ENCODE measurements at places on chromosomes 13 and 19. TPM values are rescaled to one million over a fixed set of nuclear protein-coding genes. Genes with fewer than 3 reads are reported as not detected.

Gene PRKCSH
- total RNA-seq: 168 TPM

- no peak for DNase-seq
Observed at GRCh38 chr13:47190696-47191305, 293.9 kb upstream of the HTR2A start.

Gene ZNF208
- 23.2 TPM for total RNA-seq

- DNase-seq: peak; percentile 100
Observed at GRCh38 chr19:48993175-48994034, at the start of the genes GYS1 and RUVBL2. Gene GYS1, minus strand, starts transcription at chr19:48993309. Its CDS starts 197 bp downstream, at chr19:48993112. Gene RUVBL2, plus strand, starts transcription at chr19:48993887. Its CDS starts 25 bp downstream, at chr19:48993912.

DNA sequence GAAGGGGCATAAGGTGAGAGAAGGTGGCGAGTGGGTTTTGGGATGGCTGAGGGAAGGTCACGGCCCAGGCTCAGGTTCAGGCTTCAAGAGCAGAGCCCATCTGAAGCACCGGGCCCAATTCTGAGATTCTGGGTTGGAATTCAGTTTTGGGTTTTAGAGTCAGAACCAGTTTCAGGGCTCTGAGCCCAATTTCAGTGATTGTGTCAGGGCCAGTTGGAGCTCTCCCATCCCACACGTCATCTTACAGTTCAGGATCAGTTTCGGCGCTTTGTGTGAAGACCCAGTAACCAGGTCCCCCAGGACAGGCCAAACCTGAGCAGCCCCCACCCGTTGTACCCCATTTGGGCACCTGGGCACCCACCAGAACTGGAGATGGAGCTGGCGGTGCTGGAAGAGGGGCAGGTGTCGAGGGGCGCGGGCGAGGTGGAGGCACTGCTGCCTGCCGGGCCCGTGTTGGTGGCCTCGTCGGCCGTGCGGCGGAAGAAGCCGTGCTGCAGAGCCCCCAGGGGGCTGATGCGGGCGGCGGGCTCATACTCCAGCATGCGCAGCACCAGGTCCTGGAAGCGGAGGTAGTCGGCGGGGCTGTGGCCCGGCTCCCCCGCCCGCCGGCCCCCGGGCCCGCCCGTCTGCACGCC lies 7.5 kb downstream of the DYRK1B start:
- no peak for DNase-seq

GRCh38 chr19:17755977-17756670 lies 4.8 kb downstream of the FCHO1 start:
- DNase-seq: no peak

DNA sequence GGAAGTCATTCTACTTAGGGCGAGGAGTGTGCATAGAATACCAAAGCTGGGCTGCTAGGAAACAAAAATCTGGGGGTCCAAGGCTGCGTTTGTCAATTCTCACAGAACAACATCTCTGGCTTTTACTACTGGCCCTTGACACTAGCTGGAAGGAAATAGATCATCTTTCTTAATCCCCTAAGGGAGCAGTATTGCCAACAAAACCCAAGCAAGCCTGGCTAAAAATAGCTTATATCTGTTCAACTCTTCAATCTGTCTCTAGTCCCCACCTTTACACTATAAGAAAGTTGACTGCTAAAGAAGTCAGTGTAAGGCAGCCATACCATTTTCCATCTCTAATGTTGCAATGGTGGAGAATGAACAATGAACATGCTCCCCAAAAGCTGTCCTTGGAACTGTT lies 107.8 kb upstream of the SPRY2 start:
- no peak for DNase-seq

Gene POU2F2
- 9.0 TPM for total RNA-seq

Gene CEACAM16
- not detected for total RNA-seq

DNA sequence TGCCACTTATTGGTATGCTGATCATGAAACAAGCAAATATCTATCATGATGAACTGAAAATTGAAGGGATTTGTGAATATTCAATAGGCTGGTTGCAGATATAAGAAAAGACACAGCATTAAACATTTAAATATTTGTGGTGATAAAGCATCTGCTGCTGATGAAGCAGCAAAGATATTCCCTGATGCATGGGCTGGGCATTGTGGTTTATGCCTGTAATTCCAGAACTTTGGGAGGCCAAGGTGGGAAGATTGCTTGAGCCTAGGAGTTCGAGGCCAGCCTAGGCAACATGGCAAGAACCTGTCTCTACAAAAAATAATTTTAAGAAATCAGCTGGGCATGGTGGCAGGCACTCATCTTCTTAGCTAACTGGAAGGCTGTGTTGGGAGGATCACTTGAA lies 54.5 kb downstream of the GPR180 start:
- DNase-seq: no peak

Gene RAVER1
- 24.0 TPM for total RNA-seq

Gene ADGRE1
- 0.42 TPM for total RNA-seq

DNA sequence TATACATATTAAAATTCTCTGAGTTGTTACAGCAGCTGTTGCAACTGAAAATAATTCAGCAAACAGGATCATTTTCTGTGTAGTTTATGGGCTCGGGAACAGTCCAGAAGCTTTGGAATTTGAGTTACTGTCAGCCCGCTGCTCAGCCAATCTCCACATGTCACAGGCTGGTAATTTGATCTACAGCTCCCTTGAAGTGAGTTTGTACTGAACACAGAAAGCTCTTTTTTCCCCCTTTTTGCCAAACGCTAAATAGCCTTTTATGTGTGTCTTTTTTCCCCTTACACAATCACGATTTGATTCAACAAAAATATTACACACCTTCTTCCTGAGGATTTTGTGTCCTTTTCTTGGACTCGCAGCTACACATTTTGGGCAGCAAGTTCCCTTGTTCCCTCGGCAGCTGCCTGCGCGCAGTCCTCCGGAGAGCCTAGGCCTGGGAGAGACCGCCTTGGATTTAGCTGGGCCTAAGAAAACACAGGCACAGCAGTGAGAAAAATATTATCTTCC lies 371.4 kb downstream of the KCNRG start:
- no peak for DNase-seq

- DNase-seq: no peak
Observed at GRCh38 chr13:110400786-110401533, 93.9 kb downstream of the COL4A2 start.

DNA sequence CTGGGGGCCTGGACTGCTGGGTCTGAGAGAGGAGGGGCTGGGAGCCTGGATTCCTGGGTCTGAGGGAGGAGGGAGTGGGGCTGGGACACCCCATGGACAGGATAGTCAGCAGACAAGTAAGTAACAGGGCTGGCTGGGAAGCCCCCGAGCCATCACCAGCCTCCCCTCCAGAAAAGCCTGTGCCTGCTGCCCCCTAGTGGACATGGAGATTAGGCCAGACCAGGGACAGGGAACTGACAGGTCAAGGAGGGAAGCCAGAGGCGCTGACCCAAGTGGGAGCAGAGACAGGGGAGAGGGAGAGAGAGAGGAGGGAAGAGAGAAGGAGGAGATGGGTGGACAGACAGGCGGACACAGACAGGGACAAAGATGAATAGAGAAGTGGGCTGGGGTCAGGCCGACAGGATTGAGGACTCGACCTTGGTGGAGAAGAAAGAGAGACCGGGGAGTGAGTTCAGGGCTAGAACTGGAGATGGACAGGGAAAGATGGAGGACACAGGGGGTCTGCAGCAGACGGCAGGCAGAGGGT lies 6.7 kb upstream of the ERFL start:
- DNase-seq: peak; percentile 85

DNA sequence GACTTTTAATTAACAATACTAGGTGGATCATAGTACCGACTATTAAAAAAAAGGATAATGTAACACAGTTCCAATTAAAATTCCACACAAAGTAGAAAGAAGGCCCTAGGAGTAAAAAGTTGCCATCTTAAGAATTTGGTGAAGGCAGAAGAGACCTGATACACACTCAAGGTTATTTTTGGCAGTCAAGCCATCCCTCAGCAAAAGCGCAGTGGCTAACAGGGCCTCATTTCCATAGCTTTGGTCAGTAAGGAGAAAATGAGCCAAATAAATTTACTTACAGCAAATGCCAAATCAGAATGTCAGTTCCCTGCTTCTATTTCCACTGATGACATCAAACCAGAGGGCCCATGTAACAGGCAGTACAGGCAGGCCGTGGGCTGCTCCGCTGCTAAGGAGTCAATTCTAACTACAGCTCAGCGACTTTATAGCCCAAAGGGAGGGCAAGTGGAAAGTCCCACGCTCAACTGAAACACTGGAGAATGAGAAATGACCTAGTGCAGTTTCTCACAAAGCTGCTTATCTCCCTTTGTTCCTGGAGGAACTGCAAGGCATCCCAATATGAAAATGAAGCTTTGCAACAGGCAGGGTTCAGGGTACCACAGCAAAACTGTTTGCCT lies 6.3 kb downstream of the ARGLU1 start:
- no peak for DNase-seq

Gene ZNF575
- 1.7 TPM for total RNA-seq

DNA sequence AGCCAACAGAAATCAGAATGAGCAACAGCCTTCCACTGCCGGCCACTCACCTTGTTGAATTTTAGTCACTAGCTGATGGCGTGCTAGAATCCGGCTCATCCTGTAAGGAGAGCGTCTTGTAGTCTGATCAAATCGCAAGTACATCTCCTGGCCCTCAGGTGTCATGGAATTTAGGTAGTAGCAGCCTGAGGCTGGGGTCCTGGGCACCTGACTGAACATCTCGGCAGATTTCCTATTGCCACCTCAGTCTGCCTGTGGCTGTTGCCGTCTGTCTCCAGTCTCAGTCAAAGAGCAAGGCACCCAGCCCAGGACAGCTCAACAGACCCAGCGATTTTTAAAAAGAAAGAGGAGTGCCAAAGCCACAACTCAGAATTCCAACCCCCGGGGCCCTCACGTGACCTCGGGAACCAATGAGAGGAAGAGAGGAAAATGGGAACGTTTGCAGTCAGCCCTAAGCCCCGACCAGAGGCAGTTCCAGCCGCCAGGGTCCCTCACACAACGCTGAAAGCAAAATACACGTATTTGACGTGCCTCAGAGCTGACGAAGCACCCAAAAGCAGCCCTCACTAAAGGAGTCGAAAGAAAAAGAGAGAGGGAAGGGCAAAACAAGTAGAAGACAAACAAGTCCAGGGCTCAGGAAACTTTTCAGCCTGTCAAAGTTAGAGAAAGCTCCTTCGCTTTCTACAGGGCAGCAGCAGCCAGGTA lies at the start of gene STARD13:
Gene STARD13 (minus strand): TSS at position 336 of the 705 bp plus-strand sequence. CDS start 117 bp downstream, at position 219.
- peak; percentile 96 for DNase-seq

- DNase-seq: no peak
Observed at GRCh38 chr19:47096100-47096704, 17.4 kb downstream of the ZC3H4 start.

Gene IFNL1
- total RNA-seq: not detected

GRCh38 chr13:45316338-45316737 lies 24.6 kb downstream of the TPT1 start:
- no peak for DNase-seq

GRCh38 chr19:10858204-10858828 lies 10.1 kb downstream of the C19orf38 start:
- no peak for DNase-seq

GRCh38 chr13:42600943-42601342 lies 27.0 kb downstream of the TNFSF11 start:
- no peak for DNase-seq

DNA sequence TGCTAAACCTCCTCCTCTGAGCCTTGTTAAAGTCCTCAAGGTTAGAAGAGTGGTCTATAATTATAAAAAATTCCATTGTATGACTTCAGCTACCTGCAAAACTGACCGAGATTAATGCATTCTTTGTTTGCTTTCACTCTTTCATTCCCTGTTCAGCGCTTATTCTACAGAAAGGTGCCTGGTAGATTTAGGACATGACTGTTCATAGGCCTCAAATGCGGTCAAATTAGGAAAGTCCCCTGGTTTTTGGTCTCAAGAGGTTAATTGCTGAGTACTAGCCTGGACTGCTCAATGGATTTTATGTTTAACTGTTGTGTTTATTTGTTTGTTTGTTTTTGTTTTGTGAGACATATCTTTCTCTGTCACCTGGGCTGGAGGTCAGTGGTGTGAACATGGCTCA lies 35.4 kb downstream of the KL start:
- no peak for DNase-seq

DNA sequence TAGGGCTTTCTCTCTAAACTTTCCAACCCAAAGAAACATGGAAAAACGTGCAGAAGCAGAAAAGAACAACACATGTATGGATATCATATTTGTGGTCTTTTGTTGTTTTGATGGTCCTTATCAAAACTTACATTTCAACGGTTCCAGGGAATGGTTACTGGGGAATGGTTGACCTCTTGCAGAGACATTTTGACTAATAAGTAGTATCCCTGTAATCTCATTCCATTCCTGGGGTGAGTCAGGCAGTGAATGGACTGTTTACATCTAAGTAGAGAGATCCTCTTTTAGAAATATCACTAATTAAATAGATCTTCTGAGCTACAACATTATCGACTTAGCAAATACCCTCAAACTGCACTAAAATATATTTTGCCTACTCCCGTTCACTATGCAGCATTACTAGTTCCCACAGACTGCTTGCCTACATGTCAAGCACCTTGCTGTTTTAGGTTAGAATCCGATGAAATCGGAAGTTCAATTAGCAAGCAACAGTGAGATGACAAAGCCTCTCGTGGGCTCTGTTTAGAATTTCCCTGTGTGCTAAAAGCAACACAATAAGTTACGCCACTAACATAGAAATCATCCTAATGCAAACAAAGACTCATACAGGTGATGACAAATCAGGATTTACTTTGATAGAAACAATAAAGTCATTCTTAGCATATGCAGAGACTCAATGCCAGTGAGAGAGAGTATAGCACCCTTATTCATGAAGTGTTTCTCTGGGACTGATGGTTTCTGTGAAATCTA lies 797.7 kb upstream of the ARGLU1 start:
- DNase-seq: no peak

- DNase-seq: peak; percentile 80
Observed at GRCh38 chr19:18438331-18439024, 545 bp upstream of the ISYNA1 start.

Data from aorta (tissue), 5 donors.